Chondrocyte (in vitro differentiated cells): ENCODE measurements at places on chromosomes 3 and 15. TPM values are rescaled to one million over a fixed set of nuclear protein-coding genes. Genes with fewer than 3 reads are reported as not detected.

DNA sequence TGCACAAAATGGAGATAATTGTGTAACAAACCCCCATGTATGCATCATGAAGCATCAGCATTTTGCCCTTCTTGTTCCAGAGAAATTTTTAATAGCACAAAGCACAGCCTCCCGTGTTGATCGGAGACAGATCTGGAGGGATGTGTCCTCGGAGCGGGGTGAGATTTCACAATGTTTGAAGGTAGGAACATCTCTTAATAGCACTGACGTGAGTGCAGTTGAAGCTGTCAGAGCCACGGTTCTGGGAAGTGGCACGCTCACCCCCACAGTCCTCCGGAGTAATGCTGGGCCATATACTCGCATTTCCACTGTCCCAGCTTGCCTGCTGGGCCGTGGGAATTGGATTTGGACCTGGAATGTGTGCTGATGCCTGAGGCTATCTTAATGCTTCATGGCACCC is 24.1 kb downstream of the ARPP21 start:
- DNase-seq, result no peak

DNA sequence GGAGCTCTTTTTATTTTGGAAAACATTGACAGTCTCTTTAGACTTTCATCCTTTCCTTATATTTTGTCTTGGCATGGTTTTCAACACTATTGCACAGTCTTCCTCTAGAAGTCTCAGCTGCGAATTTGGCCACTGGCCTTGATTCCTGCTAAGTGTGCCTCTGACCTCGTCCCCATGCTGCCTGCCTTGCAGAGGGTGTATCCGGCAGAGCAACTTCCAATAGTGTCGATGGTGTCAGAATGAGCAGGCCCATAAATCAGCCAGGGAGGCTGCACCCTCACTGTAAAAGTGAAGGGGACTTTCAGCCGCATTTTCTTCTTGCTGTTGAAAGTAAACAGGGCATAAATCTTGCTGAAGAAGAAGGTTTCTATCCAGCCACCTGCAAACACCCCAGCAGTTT is 336.7 kb upstream of the TRIM42 start:
- DNase-seq, result no peak

DNA sequence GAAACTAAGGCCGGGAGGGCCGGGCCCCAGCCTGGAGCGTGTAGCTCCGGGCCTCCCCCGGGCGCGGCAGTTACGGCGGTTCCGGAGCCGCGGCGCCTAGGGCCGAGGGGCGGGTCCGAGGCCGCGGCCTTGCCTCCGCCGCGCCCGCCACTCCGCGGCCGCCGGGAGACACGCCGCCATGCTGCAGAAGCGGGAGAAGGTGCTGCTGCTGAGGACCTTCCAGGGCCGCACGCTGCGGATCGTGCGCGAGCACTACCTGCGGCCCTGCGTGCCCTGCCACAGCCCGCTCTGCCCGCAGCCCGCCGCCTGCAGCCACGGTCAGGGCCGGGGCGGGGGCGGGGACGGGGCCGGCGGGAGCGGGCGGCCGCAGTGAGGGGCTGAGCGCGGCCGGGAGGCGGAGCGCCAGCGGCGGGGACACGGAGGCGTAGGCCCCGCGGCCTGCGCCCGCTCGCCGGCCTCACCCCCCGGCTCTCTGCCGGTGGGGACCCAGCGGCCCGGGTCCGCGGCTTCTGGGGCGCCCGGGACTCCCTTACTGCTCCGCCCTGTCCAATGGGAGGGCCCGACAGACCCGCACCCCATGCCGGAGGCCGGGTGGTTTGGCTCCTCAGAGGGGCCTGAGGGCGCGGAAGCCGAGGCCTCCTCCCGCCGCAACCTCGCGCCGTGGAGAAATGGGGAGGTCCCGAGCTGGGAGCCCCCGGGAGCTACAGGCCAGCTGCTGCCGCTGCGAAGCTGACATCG is at the start of gene DIS3L:
DIS3L (plus strand) TSS at position 150 of the 738 bp plus-strand sequence; CDS start at position 179, 29 bp downstream.
- peak; percentile 88 for DNase-seq

DNA sequence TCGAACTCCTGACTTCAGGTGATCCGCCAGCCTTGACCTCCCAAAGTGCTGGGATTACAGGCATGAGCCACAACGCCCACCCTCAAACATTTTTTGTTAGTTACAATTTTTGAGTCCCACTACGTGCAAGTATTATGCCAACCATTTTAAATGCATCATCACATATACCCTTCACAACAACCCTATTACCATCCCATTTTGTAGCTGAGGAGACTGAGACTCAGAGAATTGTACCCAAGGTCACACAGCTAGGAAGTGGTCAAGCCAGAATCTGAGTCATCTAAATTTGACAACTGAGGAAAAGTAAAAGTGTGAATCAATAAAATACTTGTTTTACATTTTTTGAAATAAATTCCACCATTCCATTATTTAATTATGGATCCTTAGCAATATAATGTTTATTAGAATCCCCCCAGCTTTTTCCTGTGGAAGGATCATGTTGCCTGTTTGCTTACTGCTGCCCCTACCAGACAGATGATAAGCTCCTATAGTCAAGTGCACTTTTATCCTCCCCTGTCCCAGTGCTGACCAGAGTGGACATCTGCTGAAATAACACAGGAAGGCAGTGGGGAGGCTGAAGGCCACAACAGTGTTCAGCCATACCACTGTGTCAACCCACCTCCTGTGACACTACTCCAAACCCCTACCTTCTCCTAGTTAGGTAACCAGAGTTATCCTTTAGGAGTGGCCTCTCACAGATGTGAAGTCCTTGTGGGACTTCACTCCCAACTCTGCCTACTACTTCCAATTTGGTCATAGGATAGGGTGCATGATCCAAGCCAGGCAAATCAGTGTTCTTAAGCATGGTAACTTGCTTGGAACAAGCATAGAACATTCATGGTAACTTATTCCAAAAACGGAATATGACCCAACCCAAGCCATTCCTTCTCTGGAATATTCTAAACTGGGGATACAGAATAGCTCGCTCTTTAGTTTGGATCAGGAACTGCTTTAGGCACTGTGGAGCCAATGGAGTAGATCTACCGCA is 28.1 kb downstream of the PRKAR2A start:
- no peak for DNase-seq

FSIP1 gene
- total RNA-seq, result 0.40 to 2.9 TPM (median 0.79 TPM) in 3 replicates

GRCh38 chr3:133797396-133798105 is 8.1 kb upstream of the SRPRB start:
- DNase-seq, result no peak

GRCh38 chr3:149702691-149703441 is 45.0 kb upstream of the WWTR1 start:
- no peak for DNase-seq

FAIM gene
- 10.6 to 17.0 TPM (median 16.5 TPM) in 3 replicates for total RNA-seq

GRCh38 chr15:36777926-36778325 is 198.5 kb downstream of the CDIN1 start:
- no peak for DNase-seq

CPLX3 gene
- total RNA-seq, result not detected in 3 replicates
